ENCODE measurements at places on chromosomes 6 and 20.

DNA sequence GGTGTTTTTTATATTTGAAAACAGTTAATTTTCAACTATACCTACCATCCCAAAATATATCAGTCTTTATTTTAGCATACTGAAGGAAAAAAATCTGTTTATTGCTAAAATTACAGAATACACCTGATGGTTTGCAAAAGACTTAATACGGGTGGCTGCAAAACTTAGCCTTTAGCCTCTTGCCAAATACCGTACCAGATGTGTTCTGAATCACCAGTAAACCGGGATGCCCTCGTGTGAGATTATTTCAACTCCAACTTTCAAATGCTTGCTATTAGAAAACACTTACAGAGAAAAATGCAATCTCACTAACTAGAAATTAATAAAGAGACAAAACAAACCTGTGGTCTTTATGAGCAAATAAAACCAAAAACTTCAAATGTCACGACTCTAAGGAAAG, 36.0 kb downstream of the REV3L start:
- no peak for DNase-seq

DNA sequence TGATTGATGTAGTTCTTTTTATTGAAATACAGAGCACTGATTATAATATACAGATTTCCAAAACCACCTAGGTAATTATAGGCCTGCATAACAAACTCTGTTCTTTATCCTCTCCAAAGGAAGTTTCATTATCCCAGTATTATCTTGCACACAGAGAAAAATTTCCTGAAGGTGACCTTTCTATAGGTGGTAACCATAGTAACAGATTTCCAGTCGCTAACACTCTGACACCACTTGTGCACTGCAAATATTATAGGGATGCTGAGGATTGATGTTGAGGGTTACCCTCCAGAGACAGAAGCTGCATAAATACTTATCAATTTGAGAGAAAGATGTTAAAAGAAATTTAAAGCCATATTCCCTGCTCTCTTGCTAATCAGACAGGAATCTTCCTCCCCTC, 274.5 kb upstream of the NRSN1 start:
- no peak for DNase-seq

DNA sequence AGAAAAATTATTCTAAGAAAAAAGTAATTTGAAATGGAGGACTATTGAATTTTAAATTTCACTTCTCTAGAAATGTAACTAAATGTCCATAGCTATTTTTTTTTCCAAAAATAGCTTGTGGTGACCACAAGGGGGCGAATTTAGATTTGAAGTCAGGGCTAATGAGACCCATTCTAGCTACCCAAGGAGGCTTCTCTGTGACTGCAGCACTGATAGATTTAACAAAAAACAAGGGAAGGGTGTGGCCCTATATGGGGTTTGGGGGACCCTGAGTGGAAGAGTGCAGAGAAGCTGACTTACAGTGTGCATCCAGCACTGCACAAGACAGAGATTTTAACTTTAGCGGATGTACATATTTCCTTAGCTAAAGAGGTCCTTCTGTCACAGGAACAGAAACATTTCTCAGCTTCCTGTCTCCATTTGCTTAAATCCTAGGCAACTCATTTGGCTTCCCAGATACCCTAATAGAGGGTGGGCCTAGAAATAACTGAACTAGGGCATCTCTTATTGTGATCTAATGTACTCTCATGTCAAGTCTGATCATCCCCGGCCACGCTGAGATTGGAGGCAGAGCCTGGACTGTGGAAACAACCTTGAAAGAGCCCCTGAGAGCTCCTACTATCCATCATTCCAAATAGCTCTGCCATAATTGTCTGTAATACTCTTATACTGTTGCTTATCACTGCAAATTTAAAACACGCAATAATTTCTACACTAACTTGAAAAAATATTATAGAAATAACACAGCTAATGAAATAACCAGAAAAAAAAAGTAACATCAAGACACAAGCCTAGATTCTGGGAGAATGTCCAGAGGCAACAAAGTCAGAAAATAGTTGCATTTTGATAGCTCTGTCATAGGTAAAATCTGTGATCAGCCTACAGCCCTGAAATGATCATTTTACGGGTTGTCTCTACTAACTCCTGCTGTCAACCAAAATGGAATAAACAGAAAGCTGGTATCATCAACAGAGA, 93.6 kb downstream of the SNAP91 start:
- no peak for DNase-seq

GRCh38 chr6:167106406-167106805, 16.5 kb upstream of the CCR6 start:
- no peak for DNase-seq

DNA sequence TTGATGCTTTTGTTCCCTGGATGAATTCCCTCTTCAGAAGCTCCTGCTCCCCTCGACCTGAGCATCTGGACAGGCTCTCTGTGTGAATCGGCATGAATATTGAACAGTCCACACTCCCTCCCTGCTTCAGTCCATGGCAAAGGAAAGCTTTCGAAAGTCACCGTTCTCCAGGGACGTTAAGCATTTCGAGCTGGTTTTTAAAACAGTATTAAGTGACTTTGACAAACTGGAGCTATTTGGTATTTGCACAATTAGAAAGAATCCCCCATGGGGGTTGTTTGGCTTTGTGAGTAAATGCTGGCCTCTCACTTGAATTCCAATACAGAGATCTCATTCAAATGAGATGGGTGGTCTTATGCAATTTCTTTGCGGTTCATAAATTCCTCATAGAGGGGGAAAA, 85.3 kb upstream of the TIAM2 start:
- no peak for DNase-seq

- DNase-seq: peak; percentile 17
Observed at GRCh38 chr6:22653980-22654610, 84.7 kb downstream of the HDGFL1 start.

GRCh38 chr6:4844108-4844507, 67.9 kb downstream of the CDYL start:
- no peak for DNase-seq

- DNase-seq: no peak
Observed at GRCh38 chr20:51584116-51584515, 41.6 kb upstream of the NFATC2 start.

DNA sequence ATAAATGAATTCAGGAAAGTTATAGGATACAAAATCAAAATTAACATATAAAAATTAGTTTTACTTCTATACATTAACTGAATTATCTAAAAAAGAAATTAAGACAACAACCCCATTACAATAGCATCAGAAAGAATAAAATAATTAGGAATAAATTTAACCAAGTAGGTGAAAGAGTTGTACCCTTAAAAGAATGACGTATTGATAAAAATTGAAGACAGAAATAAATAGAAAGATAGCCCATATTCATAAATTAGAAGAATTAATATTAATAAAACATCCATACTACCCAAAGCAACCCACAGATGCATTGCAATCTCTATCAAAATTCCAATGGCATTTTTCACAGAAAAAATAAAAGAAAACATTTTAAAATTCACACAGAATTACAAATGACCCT, 242.8 kb downstream of the MMUT start:
- no peak for DNase-seq

GRCh38 chr6:66861007-66861541, 1154.0 kb upstream of the EYS start:
- DNase-seq: no peak

DNA sequence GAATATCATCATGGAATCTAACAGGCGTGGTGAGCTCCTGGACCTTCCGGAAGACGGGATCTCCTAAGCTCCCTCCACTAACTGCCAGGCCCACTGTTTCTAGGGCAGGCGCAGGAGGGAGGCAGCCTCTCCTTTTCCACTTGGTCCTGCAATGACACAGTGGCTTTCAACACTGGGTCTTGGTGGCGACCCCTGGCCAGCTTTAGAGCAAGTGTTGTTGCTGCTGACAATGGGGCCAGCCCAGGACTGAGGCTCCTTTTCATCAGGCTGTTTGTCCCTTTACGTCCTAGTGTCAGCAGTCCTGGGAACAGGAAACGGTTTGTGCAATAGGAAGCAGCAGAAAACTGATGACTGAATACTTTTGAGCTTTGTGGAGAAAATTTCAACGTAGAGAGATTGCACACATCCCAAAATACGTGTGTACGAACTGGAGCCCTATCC, 9.7 kb upstream of the QKI start:
- DNase-seq: no peak

DNA sequence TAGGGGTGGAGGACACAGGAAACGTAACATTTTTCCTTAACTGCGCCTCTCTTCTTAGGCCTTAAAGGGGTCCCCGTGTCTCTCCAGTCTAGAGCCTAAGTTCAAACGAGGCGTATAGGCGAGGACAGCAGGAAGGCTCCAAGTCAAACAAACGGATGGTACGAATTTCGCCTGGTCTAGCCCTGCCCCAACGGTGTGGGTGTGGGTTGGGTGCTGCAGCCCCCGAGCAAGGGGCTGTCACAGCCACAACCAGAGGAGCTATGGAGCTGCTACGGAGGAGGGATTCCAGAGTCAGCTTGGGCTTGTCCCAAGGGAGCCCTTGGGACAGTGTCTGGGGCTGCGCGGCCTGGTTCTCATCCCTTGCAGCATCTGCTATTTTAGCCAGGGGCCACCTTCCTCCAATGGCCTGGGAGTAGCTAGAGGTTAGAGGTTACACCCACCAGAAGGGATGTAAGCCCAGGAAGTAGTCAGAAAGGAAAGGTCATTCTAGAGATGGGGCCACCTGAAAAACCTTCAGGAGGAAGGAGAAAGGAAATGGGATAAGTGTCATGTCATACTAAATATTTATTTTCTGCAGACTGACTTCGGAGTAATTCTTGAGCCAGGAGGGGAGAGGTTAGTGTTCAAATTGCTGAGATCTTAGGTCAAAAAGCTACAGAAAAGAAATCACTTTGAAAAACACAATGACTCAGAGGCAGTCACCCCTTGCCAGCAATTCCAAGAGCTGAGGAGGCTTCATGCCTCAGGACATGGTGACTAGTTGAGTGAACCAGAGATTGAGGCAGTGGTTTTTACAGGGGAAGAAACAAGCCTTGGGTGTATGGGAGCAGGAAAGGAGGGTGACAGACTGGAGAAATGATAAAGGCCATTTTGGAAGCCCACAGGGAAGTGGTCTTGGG, 21.7 kb downstream of the VPS52 start:
- DNase-seq: no peak

DNA sequence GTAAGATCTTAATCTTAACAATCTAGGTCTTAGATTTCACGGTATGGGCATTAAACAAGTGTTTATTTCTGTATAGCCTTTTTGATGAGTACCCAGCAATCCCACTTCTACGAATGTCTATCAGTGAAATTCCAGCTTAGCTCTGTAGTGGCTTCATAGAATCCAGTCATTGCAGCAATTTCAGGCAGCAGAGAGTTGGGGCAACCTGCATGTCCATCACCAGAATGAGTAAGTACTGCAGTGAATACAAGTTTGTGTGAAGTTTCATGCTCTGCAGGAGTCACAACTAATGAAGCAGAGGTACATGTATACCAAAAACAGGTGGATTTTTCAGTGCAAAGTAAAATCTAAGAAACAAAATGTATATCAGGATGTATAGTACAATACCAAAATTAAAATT, 151.7 kb downstream of the OR2B2 start:
- no peak for DNase-seq

DNA sequence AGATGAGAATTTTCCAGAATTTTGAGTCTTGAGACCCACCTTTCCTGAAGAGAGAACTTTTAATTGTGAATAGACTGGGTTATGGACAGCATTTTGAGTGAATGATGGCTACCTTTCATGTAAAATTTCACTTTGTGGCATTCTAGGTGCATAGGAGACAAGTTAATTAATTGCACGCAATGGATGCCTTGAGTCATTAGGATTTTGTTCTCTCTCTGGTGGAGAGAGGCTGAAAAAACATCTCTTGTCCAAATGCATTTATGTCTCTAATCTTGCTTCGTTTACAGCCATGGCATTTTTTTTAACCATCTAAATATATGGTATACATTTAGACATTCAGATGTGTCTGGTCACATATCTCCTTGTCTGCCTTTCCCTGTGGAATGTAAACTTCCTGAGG, 3.1 kb downstream of the RHAG start:
- DNase-seq: no peak

GRCh38 chr6:91097364-91097763, 510.5 kb upstream of the MAP3K7 start:
- no peak for DNase-seq

DNA sequence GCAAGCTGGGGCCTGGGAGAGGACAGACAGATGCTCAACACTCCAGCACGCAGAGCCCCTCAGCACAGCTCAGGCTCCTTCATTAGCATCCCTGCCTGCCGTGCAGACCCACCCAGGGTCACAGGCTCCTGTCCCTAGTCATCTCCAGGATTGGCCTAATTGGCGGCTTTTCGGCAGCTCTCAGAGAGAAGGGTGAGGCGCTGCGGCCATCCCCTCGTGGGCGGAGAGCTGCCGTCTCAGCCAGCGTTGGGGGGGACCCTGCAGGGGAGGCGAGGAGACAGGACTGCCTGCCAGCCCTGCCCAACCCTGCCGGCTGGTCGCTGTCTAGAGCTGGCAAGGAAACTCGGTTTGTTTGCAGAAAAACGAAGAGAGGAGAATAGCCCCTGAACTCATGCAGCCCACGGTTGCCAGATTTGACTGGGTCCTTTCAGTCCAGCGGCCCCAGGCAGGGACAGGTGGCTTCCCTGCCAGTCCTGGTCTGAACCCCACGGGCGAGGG, 26.8 kb downstream of the BHLHE23 start:
- DNase-seq: no peak

DNA sequence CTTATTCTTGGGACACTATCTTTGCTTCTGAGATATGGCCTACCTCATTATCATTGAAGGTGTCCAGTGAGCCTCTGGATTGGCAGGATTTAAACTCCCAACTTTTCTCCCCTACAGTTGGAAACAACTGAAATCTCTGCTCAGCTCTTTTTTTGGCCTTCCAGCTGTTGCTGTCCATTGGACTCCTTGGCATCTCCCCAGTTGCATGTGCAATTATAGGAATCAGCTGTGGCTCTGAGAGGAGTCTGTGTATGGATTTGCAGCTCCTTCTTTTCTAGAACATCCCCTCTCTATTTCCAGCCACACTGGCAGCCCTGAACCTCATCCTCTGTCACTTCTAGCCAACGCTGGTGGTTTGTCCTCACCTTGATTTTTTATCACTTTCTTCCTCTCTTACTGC, 21.2 kb downstream of the RAB22A start:
- DNase-seq: no peak

- peak; percentile 9 for DNase-seq
Observed at GRCh38 chr6:10695086-10695657, 400 bp downstream of the PAK1IP1 start.

DNA sequence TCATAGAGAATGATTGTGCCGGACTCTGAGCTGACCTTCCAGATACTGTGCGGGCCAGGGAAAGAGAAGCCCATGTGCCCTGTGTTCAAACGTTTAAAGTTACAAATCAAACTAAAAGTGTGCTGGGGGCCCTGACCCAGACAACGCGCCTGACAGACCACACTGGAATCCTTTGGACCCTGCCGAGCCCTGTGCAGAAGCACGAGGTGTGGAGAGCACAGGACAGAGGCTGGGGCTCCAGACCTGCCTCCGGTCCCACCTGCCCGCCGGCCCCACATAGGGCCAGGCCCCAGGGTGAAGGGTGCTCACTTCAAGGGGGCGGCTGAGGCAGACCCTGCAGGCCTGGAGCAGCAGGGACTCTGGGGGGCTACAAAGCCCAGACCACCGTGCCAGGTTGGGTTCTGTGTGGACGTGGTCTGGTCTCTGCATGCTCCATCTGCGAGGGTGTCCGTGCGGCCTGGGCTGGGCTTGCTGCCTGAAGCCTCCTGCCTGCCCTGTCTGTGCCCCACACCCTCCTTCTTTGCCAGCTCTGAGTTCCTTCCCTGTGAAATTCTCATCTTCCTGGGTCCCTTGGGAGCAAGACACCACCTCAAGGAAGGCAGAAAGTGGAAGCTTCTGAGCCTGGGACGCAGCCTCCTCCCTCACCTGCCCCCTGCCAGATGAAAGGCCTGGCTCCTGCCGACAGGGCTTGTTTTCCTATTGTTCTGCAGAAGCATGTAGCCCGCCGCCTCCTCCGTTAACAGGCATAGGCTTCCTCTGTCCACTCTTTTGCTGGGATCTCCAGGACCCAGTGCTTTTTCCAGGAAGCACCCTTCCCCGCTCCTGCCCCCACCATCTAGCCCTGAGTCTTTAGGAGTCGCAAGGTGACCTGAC, 186.2 kb downstream of the ERMARD start:
- no peak for DNase-seq

Data from frontal cortex (tissue), 4 donors.